ENCODE measurements at places on chromosomes 5 and 9. TPM values are rescaled to one million over a fixed set of nuclear protein-coding genes. Genes with fewer than 3 reads are reported as not detected.
A peak's percentile ranks its signal among the peaks of the same experiment; 100 is the strongest.

DNA sequence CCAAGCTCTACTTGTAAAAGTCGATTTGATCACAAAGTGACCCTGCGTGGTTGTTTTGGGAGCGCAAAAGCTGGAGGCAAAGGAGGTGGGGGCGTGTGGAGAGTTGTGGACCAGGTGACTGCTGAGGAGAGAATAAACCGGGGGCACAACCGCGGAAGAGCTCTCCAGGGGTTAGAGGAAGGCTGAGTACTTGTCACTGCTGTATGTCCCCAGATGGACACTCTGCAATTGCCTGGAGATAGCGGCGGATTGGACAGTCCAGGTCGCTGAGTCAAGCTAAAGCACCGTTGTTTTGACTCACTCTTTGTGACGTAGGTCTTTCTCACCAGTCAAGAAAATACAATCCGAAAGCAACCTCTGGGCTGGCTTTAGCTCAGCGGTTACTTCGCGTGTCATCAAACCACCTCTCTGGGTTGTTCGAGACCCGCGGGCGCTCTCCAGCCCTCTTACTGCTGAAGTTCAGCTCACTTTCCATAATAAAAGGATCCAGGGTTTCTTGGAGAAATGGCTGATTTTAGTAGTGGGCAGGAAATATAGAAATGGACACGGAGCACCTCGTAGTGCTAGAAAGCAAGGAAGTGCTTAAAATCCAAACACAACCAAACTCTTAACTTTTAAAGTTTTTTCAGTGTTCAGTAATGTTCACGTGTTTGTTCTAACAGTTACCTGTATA is 25.7 kb downstream of the ZMAT2 start:
- DNase-seq: peak; percentile 71

- peak; percentile 86 for DNase-seq
Observed at GRCh38 chr5:168295574-168296201, 4.2 kb downstream of the WWC1 start.

DNA sequence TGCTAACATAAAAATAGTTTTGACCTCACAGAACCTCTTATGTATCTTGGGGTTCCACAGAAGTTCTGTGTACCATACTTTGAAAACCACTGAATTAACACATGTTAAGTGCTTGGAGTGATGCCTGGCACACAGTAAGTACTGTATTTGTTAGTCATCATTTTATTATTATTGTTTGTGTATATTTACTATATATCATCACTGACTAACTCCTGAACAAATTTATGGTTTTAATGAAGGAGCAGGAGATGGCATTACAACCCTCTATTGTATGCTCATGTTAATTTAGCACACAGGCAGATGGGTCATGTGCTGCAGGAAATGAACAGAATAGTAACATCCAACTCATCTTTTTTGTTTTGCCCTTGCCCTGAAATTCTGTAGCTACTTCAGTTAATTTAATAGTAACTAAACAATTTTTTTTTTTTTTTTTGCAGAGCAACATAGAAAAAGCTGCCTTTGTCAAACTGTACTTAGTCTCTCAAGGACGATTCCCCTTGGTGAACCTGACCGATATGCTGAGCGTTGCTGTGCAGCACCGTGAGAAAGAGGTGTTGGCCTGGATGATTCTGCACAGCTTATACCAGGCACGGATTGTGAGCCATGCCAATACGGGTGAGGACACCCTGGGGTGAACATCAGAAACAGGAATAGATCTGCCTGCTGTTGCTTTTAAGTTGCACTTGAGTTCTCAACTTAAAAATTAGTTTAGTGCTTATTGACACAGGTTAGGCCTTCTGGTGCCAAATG is 45.4 kb downstream of the HACD4 start:
- no peak for DNase-seq

DNA sequence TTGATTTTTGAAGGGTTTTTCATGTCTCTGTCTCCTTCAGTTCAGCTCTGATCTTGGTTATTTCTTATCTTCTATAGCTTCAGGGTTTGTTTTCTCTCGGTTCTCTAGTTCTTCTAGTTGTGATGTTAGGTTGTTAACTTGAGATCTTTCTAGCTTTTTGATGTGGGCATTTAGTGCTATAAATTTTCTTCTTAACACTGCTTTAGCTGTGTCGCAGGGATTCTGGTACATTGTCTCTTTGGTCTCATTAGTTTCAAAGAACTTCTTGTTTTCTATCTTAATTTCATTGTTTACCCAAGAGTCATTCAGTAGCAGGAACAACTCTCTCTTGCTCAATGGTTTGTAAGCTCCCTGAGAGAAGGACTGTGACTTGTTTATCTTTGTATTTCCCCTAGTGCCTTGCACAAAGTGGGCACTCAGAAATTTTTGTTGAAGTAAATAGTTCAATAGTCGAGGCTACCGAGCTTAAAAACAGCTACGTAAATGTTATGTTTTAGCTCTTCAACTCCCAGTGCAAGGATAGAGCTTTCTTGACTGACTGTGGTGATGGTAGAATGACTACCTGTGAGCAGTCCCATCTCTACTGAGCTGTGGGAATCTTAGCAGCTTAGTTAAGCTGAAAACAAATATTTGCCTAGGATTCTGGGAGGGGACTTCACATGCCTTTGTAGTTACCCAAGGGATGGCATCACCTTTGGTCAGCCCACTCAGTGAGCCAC is 225.8 kb upstream of the ELL2 start:
- no peak for DNase-seq

GRCh38 chr9:130894546-130894945 is 2.1 kb downstream of the QRFP start:
- peak; percentile 51 for DNase-seq

HSD17B3 gene
- 0.24 TPM for total RNA-seq
